ENCODE measurements at places on chromosomes 7 and 10. TPM values are rescaled to one million over a fixed set of nuclear protein-coding genes. Genes with fewer than 3 reads are reported as not detected.

MEPCE gene
- 48.3 TPM for total RNA-seq

ZNF488 gene
- total RNA-seq, result not detected

DNA sequence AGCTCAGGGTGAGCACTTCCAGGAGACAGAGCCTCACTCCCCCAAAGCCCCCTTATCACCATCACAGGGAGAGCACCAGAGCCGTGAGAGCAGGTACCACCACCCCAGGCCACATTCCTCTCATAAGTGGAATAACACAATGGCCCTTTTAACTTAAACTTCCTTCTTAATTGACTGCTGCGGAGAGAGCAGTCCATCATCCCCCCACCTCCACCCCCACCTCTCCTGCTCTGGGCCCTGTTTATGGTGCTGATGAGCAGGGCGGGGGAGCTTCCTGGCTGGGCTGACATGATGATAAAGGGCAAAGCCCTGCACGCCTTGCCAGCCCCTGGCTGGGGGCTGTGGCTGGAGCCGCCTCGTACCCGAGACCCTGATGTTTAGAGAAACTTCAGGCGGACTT, 81.4 kb upstream of the PODXL start:
- no peak for DNase-seq

DNA sequence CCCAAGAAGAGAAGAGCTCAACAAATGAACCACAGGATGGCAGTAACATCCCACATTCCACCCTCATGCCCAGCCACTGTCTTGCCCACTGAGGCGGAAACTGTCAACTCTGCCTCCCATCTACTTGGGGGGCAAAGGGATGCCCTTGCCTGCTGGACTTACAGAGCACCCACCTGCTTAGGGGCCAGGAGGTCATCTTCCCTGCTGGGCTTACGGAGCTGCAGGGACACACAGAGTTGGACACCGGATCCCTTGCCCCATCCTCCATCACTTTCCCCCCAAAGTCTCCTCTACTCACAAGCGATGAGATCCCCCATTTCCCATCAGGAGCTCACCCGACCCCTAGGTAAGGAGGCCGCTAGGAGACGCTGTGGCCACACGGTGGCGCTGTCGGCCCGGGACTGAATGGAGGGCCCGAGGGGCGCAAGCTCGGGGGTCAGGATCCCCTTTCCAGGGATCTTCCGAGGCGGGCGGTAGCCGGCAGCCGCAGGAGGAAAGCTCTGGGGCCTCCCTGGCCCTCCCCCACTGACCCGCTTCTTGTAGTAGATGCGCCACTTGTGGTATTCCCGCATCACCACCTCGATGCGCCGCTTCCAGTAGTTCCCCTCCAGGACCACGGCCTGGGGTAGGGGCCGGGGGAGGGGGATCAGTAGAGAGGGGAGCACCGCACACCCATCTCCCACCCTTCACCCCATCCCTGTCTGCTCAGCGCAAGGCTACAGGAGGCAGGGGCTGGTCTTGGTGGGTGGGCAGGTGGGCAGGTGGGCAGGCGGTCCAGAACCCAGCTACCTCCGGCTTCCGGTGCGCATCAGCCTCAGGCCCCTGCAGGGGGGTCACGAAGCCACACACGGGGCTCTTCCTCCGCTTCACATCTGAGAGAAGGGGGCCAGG, 17.3 kb downstream of the MLXIPL start:
- no peak for DNase-seq

DNA sequence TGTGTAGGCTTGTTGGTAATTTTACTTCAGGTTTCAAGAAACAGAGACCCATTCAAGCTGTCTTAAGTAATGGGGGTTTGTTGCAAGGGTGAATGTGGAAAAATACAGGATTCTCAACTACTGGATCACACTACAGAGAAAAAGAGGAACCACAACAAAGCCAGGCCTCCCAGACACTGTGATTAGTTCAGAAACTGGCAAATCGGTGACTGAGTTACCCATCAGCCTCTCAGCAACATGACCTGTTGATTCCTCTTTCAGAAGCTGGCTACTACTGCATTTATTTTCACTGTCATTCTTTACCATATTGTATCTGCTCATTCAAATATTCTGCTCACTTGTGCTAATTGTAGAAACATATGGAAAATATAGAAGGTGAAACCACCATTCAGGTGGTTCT, 16.0 kb downstream of the CCDC71L start:
- no peak for DNase-seq
